ENCODE measurements at places on chromosomes 5 and 9.

- DNase-seq, result no peak
These were observed 293.6 kb downstream of the KCTD16 start for GRCh38 chr5:144464306-144464705.

GRCh38 chr5:54194318-54194717 is 116.1 kb downstream of the ARL15 start:
- no peak for DNase-seq

GRCh38 chr5:140297283-140297682 is 5.6 kb downstream of the PFDN1 start:
- DNase-seq, result no peak

DNA sequence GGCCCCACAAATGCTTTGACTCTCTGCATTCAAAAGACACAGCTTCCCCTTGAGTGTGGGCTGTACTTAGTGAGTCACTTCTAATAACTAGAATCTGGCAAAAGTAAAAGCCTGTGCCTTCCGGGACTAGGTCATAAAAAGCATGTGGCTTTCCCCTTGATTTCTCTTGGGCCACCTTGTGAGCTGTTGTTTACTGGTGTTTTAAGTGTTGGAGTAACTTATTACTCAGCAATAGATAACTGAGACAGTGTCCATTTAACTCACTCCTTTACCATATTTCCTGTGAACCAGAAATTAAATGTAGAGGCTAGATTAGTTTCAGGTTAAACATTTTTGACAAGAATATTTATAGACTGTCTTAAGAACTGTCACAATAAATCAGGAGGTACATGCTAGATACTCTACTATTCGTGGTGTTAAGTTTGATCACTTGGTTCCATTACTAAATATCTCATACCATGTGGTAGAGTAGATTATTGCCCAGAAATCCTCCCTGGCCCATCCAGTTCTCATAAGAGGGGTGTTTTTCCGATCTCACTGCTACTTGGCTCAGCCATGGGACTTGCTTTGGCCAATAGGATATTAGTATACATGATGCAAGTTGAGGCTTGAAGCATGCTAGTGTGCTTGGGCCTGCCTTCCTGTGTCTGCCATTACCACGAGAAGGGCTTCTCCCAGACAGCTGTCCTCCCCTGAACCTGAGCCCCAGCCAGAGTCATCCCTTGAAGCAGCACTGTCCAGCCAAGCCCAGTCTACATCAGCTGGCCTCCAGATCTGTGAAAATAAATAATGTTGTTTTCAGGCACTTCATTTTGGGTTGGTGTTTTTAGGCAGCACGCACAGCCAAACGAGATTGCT is 10.4 kb upstream of the CMBL start:
- DNase-seq, result no peak

DNA sequence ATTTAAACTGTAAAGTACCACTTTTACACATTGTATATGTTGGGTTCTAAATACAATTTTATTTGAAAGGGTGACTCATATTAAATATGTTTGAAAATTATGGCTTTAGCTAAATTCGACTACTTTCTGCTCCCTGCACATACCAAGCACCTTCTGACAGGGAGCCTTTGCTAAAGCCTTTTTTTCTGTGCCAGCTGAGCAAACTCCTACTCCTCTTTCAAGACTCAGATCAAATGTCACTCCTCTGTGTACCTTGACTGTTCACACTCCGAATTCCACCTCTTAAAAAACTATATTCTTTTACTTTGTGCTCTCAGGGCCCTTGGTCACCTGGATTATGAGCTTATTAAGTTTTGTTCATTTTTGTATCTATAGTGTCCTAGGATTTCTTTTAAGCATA is 6.5 kb upstream of the OXCT1 start:
- no peak for DNase-seq

Measured in Ammon's horn (tissue), 1 donor.